Pancreas (tissue), 10 donors: ENCODE measurements at places on chromosomes 12 and 14. TPM values are rescaled to one million over a fixed set of nuclear protein-coding genes. Genes with fewer than 3 reads are reported as not detected.

The VCPKMT gene
- total RNA-seq: 2.8 TPM

- H3K36me3 ChIP-seq: no peaks in the 10 kb centered on the region
- DNase-seq: peak; percentile 66
- H3K27ac ChIP-seq: no peak overlapping the region
- no peaks in the 10 kb centered on the region for H3K27me3 ChIP-seq
- no peak overlapping the region for H3K4me3 ChIP-seq
- no peaks in the 10 kb centered on the region for H3K4me1 ChIP-seq
These were observed 96.2 kb downstream of the CIT start for GRCh38 chr12:119780786-119781434.

DNA sequence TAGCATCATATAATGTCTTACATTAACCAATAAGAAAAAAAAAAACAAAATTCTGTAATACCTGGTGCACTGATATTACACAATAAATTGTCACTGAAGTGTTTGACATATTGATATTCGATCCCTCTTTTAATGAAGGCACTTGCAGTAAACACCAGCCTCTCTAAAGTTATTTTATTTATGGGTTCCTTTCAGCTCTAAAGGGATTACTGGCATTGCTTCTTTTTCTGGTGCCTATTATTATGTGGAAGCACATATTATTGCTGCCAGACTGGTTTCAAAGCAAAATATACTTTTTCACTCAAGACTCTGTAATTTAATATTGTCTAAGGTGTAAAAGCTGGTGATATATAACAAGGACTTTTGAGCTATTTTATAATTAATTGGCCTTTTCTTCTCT, 1090.5 kb downstream of the TRHDE start:
- H3K4me1 ChIP-seq: no peaks in the 10 kb centered on the region
- H3K36me3 ChIP-seq: no peaks in the 10 kb centered on the region
- H3K27me3 ChIP-seq: no peaks in the 10 kb centered on the region

The LRP1-AS gene
- not detected for total RNA-seq

The PLEKHD1 gene
- total RNA-seq: 0.03 TPM

The USP44 gene
- total RNA-seq: 2.2 TPM

The MAP1LC3B2 gene
- total RNA-seq: 0.92 TPM

The AQP6 gene
- not detected for total RNA-seq

DNA sequence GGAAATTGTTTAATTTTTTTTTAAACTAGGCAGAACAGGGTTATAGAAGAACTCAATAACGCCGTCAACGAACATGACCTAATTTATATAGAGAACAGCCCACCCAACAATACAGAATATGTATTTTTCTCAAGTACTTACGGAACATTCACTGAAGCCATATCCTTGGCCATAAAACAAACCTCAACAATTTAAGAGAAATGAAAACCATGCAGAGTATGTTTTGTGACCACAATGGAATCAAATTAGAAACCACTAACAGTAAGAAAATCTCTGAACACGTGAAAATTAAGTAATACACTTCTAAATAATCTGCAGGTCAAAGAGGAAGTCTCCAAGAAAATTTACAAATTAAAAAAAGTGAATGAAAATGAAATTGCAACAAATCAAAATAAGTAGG, 9.4 kb downstream of the SART3 start:
- DNase-seq: no peak
- H3K4me1 ChIP-seq: peaks cover 7% of the 10 kb centered on the region
- H3K27ac ChIP-seq: no peak overlapping the region

GRCh38 chr12:6959058-6959804, 8.1 kb downstream of the PTPN6 start:
- no peak overlapping the region for H3K27ac ChIP-seq
- H3K4me3 ChIP-seq: no peak overlapping the region
- no peaks in the 10 kb centered on the region for H3K27me3 ChIP-seq
- H3K4me1 ChIP-seq: peaks cover 14% of the 10 kb centered on the region

GRCh38 chr12:113048716-113049127, 7.8 kb upstream of the DTX1 start:
- peak; percentile 46 for DNase-seq
- H3K36me3 ChIP-seq: no peaks in the 10 kb centered on the region
- H3K4me1 ChIP-seq: no peaks in the 10 kb centered on the region
- no peak overlapping the region for H3K4me3 ChIP-seq
- no peaks in the 10 kb centered on the region for H3K27me3 ChIP-seq
- H3K27ac ChIP-seq: no peak overlapping the region

DNA sequence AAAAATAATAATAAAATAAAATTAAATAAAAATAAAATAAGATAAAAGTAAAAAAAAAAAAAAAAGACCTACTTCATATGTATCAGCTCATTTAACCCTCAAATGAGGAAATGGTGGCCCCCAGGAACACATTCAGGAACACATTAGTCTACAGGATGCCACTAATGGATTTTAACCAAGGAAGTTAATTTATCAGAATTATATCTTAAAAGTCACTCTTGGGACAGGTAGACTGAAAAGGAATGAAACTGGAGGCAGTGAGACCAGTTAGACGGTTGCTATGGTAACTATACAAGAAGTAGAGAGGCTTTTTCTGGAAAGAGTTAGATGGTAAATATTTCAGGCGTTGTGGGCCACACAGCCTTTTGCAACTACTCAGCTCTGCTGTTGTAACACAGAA, 54.9 kb downstream of the SCN8A start:
- no peak overlapping the region for H3K4me3 ChIP-seq
- H3K36me3 ChIP-seq: no peaks in the 10 kb centered on the region
- H3K4me1 ChIP-seq: no peaks in the 10 kb centered on the region
- H3K27ac ChIP-seq: no peak overlapping the region
